ENCODE measurements at places on chromosomes 1 and 21.

GRCh38 chr1:99680270-99680669 lies 34.4 kb downstream of the PALMD start:
- DNase-seq = no peak

- DNase-seq = no peak
These were observed 101.7 kb downstream of the ESRRG start for GRCh38 chr1:216621536-216621935.

DNA sequence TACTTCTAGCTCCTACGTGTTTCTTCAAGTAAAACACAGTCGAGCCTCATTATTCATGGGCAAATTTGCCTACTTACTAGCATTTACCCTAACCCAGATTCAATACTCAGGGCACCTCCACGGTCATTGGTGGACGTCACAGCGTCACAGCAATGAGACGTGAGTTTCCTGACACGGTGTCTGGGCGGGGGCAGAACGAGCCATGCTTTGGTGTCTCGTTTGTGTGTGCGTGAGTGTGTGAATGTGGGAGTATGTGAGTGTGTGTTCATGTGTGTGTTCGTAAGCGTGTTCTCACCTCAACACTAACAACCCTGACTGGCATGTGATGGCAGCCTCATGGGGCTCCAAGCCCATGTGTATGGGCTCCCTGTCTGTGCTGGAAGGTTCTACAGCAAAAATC lies 17.5 kb upstream of the COL18A1 start:
- no peak for DNase-seq

GRCh38 chr1:208149776-208150514 lies 94.2 kb downstream of the PLXNA2 start:
- DNase-seq = peak; percentile 8

DNA sequence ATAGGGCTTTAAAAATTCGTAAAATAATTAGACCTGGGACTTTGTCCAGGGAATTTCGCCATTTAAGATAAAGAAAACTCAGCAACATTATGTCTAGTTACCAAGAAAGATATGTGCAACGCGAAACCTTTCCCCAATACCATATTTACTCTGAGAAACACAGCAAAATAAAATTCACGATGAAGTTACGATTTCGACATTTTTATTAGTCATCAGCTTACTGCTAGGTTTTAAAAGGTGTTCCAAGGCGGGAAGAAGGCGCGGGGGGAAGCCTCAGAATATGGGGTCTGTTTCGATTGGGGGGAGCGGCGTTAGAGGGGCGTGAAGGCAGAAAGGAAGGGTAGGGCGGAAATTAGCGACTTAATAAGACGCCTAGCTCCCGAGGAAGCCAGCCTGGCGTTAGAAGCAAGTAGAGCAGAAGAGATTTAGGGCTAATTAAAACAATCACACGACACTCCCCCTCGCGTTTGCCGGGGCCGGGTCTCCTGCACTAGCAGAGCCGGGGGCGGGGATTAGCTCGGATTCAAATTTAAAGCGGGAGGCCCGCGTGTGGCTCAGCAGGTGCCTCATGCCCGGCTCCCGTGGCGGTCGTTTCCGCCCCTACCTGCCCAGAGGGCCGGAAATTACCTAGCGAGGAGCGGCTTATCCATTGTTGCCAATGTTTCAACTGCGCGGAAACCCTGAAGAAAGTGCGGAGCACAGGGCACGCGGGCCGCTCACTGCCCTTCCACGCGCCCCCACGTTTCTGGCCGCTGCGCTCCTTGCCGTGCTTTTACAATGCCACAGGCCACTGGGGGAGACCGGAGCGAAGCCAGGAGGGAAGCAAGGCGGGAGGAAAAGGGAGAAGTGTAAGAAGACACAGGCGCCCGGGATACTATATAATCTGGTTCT lies 795 bp upstream of the POU2F1 start:
- DNase-seq = peak; percentile 18

DNA sequence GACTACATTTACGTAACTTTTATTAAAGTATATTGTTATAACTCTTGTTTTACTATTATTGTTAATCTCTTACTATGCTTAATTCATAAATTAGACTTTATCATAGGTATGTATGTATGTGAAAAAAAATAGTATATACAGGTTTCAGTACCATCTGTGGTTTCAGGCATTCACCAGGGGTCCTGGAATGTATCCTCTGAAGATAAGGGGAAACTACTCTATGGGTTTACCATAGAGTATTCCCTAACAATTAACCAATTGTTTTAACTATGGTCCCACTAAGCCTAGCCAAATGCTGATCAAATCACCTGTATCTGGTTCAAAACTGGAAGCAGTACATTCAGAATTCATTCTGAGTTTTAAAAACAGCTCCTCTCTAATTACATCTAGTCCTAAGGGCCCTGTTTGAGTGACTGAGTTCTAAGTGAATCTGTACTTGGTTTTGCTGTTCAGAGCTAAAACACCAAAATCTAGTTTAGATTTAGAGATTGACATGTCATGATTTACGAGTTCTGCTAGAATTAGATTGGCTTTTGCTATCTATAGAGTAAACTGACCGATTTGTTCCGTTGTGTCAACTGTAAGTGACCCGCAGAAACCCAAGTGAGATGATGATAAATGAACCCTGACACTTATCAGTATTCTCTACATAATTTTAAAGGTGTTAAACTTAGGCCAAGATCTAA lies 93.5 kb upstream of the GNG4 start:
- no peak for DNase-seq

DNA sequence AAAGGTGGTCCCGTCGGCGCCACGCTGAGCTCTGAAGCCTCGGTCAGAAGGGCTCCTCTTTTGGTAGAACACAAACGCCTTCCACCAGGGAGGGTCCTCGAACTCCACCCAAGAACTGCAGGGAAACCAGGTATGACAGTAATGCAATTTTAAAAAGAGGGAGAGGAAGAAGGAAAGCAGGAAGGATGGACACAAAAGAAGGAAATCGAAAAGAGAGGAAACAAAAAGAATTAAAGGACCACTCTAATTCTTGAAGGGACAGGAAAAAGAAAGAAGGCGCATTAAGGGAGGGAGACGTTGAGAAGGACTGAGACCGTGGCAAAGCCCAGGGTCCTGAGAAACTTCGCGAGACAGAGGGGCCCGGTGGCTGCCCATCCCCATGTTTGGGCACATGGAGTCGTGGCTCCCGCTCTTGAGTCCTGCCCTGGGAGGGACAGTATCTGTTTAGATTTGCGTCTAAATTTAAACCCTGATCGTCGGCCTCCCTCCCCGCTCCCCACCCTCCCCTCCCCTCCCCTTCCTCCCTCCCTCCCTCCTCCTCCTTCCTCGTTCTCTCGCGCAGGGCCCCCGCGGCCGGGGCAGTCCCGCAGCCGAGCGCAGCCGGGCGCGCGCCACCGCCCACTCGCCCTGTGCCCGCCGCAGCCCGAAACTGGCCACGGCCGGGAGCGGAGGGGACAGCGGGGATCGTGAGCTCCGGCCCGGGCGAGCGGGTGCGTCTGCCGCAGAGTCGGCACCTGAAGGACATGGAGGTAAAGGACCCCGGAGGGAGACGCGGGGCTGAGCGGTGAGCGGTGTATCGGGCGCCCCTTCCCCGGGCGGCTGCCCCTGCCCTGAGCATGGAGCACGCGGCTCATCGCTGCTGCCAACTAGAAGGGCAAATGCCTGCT lies at the start of gene RCSD1:
RCSD1 (plus strand) TSS at position 552 of the 887 bp plus-strand sequence; CDS start at position 744, 192 bp downstream.
- no peak for DNase-seq

GRCh38 chr1:1062348-1063163 lies 11.6 kb downstream of the RNF223 start:
- DNase-seq = no peak

DNA sequence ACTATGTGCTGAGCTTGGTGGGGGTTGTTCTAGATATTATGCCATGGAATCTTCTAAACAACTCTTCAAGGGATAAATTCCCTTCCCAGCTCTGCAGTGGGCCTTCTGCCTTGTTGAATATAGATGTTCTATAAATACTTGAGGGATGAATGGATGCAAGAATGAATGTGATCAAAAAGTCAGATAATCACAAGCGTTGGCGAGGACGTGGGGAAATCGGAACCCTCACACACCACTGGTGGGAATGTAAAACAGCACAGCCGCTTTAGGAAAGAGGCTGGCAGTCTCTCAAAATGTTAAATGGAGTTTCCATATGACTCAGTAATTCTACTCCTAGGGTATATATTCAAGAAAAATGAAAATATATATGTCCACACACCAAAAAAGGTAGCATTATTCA lies 19.0 kb downstream of the SDC3 start:
- no peak for DNase-seq

DNA sequence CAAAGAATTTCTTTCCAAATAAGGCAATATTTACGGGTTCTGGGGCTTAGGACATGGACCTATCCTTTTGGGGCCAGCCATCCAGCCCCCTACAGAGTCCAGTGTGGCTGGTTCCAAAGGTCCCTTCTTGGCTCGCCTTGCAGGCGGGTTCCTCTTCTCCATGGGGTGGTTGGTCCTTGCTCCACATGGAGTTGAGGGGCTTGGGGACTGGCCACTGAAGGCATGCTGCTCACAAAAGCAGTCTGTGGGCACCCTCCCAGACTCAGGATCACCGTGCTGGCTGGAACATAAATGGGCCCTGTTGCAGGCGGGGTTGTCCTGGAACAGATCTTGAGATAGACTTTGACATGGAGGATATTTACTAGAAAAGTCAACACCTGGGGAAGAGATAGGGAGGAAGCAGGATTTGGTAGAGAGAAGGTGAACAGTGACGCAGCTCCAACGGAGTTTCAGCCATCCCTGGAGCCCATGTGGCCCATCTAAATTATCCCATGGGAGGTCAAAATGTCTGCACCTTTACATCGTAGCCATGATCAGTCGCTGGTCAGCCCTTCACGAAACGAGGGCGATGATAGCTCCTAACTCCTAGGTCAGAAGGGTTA lies 39.1 kb upstream of the LRP8 start:
- no peak for DNase-seq
